ENCODE measurements at places on chromosomes 6 and 20.

- no peak for DNase-seq
Measured at GRCh38 chr20:57851025-57851682, 141.3 kb upstream of the PMEPA1 start.

GRCh38 chr6:79872303-79872702 lies 75.0 kb downstream of the ELOVL4 start:
- DNase-seq: no peak

GRCh38 chr6:120303527-120303926 lies 954.0 kb upstream of the MAN1A1 start:
- DNase-seq: no peak

DNA sequence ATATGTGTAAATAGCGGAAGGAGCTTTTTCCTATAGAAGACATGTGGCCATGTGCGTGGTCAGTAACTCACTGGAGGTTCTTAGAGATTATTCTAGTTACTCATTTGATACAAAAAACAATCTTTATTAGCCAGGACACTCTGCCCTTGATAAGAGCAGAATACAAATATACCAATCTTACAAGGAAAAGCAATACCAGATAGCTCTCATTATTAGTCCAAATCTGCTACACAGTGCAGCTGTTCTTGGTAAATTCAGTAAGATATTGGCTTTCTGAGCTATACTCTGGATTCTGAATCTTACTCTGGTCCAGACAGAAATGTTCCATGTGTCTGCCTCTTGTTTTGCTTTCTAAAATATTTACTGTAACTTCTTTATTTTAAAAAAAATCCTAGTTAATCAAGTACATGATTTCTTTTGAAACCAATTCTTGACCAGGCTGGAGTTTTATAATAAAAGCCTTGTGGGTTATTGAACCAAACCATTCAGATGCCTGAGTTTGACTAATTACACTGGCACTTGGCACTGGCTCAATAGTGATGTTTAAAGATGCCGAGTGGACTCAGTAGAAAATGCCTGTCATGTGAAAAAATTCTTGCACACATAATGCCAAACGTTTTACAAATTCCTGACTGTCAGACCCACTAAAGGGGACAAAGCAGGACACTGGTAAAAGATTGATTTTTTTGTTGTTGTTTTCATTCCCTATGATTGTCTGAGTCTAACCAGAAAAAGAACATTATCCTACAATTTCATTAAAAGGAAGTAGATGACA lies 242.8 kb upstream of the TCF21 start:
- DNase-seq: no peak

GRCh38 chr6:69265706-69266105 lies 531.1 kb downstream of the LMBRD1 start:
- DNase-seq: no peak

DNA sequence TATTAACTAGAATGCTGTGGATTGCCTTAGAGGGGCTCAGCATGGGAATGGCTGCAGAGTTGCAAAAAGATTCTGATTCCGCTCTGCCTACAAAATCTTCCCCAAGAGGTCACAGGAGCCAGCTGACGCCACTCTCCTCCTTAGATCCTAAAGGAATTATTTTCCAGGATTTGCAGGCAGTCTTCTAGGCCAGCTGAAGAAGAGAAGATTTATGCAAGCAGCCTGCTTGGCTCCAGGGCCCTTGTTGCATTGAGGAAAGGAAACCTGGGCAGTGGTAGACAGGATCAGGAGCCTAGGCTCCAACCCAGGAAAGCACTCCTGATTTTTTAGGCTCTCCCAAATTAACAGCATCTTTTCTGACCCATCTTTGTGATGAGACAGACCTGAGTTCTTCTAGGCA lies 245.8 kb downstream of the PKHD1 start:
- DNase-seq: no peak

DNA sequence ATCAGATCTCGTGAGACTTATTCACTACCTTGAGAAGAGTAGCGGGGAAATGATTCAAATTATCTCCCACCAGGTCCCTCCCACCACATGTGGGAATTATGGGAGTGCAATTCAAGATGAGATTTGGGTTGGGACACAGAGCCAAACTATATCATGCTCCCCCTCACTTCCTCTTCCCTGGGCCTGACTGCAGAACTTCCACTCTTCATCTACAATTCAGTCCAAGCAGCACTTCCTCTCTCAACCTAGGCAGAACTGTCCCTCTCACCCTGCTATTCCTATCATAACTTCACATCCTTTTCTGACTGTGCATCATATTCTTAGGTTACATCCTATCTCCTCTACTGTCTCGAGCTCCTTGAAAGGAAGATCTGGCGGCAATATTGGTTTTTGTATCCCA lies 184.0 kb upstream of the HDDC2 start:
- no peak for DNase-seq

DNA sequence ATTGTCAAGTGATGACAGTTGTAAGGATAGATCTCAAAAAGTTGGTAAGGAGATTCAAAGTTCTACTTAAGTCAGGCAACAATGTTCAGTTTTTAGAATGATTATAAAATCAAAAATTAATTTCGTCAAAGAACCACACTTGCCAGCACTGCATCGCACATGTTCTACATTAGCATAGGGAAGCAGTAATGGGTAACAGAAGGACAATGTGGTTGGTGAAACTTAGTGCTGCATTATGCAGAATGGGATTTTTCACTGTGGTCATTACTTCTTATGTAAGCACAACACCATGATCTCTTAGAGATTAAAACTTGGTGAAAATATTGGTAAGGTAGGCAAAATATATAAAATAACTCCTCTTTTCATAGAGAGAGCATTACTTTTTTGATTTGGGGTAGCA lies 173.7 kb upstream of the THEMIS start:
- DNase-seq: no peak

- no peak for DNase-seq
Measured at GRCh38 chr20:53569606-53570307, 23.9 kb downstream of the ZNF217 start.
